Germinal center (tissue), 1 donor: ENCODE measurements at places on chromosomes 4 and X.

DNA sequence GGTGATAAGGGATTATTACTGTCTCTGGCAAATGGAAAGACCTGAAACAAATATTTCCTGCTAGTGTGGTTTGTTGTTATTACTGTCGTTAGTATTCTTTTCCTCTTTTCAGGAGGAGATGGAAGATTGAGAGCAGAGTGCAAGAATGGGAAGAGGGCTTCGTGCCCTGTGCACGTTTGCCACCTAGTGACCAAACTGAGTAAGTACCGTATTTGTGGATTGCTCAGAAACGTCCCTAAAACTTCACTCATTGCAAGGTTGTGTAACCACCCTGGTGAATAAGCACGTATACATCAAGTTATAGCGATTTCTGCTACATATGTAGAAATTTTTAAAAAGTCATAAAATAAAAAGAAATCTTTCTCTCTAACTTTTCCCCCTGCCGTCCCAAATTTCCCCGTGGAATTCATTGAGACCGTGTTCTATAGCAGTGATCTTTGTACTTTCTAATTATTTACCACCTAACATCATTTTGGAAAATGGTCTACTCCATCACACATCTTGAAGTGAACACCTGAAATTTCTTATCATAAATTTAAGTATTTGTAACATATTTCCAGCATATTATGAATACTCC lies 24.3 kb downstream of the LINC00632 start:
- DNase-seq, result peak; percentile 2

- no peak for DNase-seq
Measured at GRCh38 chr4:40918330-40918729, 168.6 kb downstream of the NSUN7 start.

- DNase-seq, result no peak
Measured at GRCh38 chr4:16449406-16449805, 223.1 kb upstream of the TAPT1 start.

GRCh38 chr4:176309772-176310171 lies 10.0 kb upstream of the SPCS3 start:
- no peak for DNase-seq

GRCh38 chr4:115042496-115042895 lies 70.9 kb downstream of the NDST4 start:
- no peak for DNase-seq

DNA sequence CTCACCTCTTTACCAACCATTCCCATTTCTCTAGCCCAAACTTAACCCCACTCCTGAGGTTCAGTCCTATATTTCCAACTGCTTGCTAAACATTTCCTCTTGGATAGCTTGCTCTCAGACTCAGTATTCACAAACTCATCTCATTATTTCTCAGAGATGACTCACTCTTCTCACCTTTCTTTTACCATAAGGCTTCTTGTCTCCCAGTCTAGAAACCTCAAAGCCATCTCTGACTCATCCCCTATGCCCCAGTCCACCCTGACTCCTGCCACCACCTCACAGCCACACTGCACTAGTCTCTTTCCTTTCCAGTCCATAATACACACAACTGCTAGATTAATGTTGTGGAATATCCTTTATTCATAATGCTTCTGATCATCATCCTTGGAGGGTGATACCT lies 4.8 kb downstream of the FRMPD3 start:
- DNase-seq, result no peak

- no peak for DNase-seq
Measured at GRCh38 chr4:39514888-39515401, 12.3 kb downstream of the UGDH start.

GRCh38 chrX:139106069-139106468 lies 394.6 kb upstream of the FGF13 start:
- DNase-seq, result no peak

DNA sequence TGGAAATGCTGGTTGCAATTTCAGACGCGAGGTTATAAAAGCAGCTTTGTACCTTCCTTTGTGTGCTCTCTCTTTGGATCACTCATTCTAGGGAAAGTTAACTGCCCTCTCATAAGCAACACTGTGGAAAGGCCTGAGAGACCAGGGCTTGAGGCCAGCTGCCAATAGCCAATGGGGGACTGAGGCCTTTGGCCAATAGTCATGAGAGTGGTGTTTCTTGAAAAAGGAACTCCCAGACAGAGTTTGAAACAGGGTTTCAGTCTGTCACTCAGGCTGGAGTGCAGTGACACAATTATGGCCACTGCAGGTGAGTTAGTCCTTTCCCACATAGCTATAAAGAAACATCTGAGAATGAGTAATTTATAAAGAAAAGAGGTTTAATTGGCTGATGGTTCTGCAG lies 524.7 kb upstream of the SMIM31 start:
- no peak for DNase-seq

GRCh38 chrX:68829582-68830418 lies 979 bp downstream of the EFNB1 start:
- peak; percentile 13 for DNase-seq

GRCh38 chr4:109735566-109736365 lies 5.9 kb upstream of the PLA2G12A start:
- DNase-seq, result no peak

GRCh38 chr4:165308606-165309005 lies 18.9 kb upstream of the MSMO1 start:
- DNase-seq, result no peak

DNA sequence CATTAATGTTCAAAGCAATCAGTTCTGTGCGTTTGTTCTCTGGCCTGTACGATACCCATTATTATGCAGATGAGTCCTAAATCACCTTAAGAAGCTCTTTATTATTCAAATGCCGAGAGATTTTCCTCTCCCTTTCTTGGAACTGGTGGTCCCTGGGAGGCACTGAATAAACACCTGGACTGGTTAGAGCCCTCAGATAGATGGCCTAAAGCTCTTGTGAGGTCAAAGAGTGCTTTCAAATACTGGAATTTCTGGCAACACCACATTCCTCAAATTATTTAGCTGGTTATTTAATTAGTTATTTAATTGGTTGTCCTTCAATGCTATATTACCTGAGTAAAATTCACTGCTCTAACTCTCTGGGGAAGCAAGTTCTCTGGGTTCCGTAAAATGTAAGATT lies 3.0 kb downstream of the ARHGEF38 start:
- DNase-seq, result no peak

- DNase-seq, result no peak
Measured at GRCh38 chr4:144906181-144906925, 191.6 kb downstream of the ANAPC10 start.

GRCh38 chr4:186708554-186708953 lies 15.1 kb downstream of the FAT1 start:
- no peak for DNase-seq

- no peak for DNase-seq
Measured at GRCh38 chr4:152206646-152207377, 329.1 kb downstream of the FBXW7 start.

- DNase-seq, result no peak
Measured at GRCh38 chr4:84482564-84483563, 16.2 kb downstream of the NKX6-1 start.

DNA sequence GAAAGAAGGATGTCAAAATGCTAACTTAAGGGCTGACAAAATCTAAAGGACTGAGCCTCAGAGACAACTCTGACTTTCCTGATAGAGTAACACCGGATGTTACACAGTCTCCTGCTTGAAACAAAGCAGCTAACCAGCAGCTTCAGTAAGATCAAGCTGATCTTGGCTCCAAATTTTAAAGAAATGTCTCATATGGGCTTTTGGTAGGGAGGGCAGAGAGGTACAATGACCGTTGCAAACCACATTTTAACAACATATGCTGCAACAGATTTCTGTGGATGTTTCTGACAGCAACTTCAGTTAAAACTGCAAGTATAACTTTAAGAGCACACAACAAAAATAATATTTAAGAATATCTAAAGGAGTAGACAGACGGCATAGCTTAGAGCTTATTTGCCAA lies 9.1 kb downstream of the RPGR start:
- DNase-seq, result no peak

DNA sequence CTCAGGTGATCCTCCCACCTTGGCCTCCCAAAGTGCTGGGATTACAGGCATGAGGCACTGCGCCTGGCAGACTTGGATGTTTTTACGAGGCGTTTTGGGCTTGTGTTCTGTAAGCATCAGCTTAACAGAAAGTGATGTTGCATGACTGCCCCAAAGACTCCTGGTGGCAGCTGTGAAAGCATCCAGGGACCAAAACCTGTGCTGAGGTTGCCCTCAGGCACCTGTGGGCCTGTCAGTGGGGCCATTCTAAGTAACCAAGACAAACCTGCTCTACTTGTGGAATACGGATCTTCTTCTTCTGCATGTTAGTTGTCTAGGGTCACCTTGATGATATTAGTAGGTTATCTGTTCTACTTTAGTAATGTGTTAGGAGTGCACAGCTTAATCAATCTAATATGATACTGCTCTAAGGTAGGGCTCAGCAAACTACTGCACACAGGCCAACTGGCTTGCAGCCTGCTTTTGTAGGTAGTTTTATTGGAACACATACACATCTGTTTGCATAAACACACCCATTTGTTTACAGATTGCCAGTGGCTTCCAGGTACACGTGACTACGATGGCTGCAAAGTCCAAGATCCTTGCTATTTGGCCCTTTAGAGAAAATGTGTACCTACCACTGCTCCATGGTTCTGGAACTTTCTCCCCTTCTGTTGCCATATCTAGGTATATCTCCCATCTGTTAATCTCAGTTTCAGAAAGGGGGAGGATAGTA lies 136.7 kb downstream of the GPR143 start:
- no peak for DNase-seq

DNA sequence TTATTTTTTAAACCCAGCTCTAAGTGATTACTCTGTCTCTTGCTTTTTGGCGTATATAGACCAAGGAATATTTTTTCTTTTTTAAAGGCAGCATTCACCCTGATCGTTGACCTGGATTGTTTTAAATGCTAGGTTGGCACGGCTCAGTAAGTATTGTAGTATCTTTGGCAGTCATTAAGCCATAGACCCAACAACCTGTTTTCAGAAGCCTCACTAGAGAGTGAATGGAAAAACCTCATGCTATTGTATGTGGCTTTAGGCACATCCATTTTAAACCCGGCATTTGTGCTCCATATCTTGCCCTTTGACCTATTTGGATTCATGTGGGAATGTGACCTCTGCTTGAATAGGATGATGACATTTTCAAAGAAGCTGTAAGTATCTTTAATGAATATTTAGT lies 183.9 kb downstream of the SNCA start:
- DNase-seq, result no peak

- no peak for DNase-seq
Measured at GRCh38 chrX:130594453-130594916, 192.7 kb downstream of the RBMX2 start.

DNA sequence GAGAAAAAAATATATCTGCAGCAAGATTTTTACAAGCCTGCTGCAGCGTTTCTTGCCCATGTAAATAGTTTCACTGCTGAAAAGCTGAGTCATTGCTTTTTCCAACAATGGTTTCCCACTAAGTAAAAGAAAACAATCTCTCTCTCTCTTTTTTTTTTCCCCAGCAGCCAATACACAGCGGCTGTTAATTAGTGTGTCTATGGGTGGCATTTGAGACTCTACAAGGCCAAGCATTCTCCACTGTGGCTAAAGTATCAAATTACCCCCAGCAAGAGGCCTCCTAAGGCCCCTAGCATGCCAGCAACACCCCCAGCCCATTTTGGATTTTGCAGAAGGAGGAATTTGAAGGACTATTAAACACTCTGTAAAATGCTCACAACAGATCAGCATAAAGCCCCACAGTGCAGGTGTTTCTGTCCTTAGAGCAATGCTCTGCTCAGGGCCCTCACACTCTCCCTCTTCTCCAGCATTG lies 837.4 kb downstream of the TRIML1 start:
- no peak for DNase-seq

DNA sequence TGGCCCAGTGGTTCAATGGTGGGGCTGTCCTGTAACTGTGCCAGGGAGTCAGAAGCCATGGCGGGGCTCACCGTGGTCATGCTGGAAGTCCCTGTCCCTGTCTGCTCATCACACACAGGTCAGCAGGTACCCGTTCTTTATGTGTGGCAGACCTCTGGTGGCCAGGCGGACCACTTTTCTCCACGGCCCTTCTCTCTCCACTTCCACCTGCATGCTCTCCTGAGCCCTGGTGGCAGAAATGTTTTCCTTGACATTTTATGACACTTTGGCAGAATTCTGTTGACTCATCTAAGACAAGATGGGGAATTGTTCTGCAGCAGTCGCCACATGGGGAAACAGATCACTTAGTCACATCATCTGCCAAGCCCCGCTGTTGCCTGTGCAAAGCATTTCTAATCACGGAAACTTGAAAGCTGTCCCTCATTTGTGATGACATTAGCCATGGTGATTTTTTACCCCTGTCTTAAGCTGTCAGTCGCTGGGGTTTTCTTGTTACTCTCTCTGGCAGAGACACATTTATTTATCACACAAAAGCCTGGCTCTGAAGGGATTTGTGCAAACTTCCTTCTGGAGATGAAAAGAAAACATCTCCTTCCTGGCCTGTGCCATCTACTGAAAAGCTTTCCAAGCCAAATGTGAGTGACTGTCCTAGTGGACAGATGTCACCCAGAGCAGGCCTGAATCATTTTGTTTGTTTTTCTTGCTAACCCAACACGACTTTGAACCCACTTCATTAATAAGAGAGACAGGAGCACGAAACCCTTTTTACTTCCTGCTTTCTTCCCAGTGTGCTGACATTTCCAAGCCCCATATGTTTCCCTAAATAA lies 38.8 kb upstream of the STIM2 start:
- no peak for DNase-seq

DNA sequence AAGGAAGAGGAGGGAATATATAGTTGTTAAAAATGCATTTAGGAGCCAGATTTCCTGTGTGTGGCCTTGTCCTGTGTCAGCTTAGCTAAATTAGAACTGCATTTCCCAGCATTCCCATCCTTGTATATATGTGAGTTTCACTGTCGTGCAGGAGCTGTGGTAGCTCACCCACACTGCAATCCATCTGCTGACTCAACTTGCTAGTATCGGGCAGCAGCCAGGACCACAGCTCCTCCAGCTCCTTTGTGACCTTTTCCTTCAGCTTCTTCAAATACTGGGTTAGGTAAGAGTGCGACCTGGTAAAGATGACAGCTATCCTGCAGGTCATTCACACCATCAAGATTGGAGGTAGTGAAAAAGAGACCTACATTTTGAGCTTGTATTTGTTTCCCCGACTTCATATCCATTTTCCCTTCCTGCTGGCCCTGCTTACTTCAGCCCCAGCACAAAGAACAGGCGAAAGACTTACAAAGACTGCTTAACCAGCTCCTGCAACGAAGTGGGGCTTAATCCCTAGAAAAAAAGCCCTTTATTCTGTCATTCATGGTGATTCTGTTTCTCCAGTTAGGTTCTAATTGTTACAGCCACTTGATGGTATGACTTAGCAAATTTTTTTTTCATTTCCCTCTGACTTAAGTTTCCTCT lies 11.4 kb downstream of the ASIC5 start:
- DNase-seq, result no peak

DNA sequence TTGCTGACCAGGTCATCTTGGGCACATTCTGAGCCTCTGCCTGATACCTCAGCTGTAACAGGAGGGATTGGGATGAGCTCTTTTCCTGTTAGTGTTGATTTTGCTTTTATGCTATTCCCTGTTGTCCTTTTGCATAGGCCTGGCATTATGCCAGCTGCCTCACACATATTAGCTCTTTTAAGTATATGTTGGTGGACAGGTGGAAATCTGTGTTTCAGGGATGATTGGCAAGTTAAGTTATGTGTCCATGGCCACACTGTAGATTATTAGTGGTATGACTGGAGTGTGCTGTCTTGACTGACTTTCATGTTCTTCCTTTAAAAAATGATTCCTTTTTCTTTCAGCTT lies 28.9 kb downstream of the NSD2 start:
- DNase-seq, result no peak

GRCh38 chr4:120865985-120866384 lies 56.5 kb downstream of the PRDM5 start:
- DNase-seq, result no peak
